ENCODE measurements at places on chromosomes 4 and X.
A peak's percentile ranks its signal among the peaks of the same experiment; 100 is the strongest.

GRCh38 chr4:80062527-80062926 is 10.5 kb downstream of the ANTXR2 start:
- DNase-seq: no peak

DNA sequence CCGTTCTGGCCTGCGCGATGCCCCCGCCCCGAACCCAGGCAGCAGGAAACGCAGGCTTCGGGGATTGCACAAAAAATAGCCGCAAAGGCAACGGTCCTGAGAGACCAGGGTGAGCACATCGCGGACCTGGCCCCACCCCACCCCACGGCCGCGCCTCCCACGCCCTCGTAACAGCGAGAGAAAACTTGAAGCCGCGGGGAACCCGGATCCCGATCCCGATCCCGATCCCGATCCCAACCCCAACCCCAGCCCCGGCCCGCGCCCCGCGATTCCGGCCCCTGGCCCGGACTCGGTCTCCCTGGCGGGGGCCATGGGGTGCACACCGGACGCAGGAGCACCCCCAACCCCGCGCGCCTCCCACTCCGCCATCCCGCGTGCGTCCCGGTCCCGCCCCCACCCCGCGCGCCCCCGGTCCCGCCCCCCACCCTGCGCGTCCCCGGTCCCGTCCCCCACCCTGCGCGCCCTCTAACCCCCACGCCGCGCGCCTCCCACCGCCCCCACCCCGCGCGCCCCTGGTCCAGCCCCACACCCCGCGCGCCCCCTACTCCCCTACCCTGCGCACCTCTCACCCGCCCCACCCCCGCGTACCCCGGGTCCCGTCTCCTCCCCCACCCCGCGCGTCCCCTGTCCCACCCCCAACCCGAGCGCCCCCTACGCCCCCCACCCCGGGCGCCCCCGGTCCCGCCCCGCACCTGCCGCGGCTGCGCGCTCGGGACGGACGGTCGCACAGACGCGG is 29.0 kb downstream of the NOP14 start:
- no peak for DNase-seq

GRCh38 chr4:151173871-151174270 is 74.4 kb downstream of the RPS3A start:
- DNase-seq: peak; percentile 49

DNA sequence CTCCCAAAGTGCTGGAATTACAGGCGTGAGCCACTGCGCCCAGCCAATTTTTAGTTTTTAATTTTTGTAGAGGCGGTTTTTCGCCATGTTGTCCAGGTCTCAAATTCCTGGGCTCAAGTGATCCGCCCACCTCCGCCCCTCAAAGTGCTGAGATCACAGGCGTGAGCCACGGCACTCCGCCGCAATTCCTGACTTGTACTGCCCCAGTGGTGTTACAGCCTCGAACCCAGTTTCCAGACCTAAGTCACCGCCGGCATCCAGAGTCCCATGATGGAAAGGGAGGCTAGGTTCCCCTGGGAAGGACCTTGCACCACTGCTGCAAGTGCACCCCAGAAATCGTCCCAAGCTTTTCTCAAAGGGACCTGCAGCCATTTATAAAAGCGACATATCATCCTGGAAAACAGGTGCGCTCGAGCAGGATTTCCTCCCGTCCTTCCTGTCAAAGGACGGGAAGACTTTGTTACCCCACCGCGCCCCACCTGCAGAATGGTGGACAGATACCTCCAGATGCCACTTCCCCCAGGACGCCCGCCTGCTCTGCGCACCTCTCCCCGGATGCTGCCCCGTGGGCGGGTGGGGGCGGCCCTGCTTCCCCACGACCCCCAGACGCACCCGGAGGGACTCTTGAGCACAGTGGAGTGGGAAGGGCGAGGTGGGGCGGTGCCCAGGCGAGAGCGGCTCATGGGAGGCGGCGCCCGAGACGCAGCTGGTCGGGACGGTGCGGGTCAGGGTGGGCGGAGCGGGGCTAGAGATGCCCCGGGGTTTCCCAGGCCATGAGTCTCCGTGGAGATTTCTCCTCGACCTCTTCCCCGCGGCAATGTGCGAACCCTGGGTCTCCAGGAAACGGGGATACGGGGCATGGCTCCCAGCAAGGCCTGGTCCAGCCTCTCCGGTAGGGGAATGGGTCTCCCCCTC is 947 bp upstream of the RPL10 start:
- peak; percentile 49 for DNase-seq

DNA sequence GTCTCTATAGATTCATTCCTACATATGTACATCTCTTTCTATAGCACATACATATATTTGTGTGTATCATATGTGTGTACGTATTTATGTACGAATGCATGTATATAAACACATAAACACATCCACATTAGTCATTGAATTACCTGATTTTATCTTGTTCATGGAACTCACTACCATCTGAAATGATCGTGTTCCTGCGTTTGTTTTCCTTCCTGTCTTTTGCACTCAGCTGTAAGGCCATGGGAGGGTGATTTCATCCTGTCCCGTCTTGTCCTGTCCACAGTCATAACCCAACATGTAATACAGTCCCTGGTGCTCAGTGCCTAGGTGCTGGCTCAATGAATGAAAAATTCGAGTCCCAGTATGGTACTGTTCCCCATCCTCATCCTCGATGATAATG is 191.8 kb upstream of the PSAPL1 start:
- DNase-seq: no peak

DNA sequence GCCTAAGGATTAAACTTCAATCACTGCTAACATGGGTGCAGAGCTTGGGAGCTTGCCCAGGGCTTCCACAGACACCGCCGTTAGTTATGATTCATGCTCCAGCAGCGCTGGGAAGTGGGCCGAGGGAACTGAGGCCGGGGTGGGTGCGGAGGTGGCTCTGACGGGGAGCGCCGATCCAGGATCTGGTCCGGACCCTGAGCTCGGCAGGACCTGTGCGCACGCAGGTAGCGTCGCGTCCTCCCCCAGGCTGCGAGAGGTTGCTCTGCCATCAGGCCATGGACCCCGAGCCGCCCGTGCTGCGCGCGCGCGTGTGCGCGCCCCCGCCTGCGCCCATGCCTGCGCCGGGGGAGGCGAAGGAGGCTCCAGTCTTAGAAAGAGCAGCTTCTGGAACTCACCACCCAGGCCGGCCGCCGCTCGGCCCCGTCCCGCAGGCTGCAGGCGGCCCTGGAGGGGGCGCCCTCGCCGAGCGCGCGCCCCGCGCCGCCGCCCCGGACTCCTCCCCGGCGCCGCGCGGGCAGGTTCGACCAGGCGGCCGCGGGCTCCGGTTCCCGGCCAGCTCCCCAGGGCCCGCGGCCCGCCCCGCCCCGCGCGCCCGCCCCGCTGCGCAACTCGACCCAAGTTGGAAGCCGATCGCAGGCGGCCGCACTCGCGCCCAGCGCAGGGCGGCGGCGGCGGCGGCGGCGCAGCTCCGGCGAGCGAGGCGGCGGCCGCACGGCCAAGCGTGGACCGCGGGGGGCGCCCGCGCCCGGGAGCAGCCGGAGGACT is 732 bp upstream of the ADRA2C start:
- no peak for DNase-seq

GRCh38 chr4:21470535-21470934 is 478.0 kb downstream of the KCNIP4 start:
- DNase-seq: no peak

DNA sequence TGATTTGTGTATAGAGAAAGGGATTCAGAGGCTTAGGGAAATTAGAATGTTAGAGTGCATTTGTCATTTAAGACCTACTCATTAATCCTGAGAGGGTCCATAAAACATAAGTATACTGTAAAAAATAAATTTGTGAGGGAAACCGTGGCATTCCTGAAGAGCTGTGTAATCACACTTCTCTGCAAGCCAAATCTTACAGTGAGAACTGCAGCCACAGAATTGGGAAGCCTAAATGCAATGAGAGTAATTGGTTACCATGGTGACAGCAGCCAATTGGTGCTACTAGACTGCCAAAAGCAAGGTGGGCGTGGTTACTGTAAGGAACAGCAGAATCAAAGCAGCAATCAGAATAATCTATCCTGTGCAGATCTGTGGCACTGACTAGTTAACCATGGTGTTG is 345.2 kb upstream of the GRID2 start:
- DNase-seq: no peak

- no peak for DNase-seq
These were observed 2101.5 kb upstream of the TENM3 start for GRCh38 chr4:180141734-180142133.

- no peak for DNase-seq
These were observed 16.3 kb downstream of the PDS5A start for GRCh38 chr4:39961311-39961877.

DNA sequence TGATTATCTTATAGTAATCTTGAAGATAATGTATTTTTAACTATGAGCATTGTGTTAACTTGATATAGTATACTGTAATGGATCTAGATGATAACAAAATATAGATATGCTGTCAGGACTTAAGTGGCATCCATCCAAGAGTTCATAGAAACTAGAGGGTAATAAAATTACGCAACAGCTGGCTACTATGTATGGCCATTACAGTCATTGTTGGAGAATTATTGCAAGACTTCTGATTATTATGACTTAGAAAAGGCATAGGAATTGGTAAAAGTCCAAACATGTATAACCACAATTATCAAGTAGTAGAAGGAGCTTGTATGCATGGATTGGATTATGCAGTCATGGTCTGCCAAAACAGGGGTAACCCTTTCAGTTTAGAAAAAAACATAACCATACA is 9.5 kb downstream of the OGT start:
- DNase-seq: no peak

DNA sequence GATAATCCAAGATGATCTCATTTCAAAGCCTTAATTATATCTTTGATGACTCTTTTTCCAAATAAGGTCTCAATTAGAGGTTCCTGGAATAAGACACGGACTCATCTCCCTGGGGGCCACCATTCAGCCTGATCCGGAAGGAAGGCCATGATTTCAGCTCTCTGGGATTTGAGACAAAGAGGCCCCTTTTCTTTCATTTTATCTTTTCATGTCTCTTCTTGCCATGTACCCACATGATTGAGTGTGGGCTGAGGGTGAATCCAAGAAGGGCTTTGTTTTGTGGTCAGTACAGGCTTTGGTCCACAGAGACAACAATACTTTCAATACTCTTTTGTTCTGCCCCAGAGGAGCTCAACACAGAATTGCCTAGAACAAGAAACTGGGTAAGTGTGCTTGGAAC is 261.2 kb downstream of the TRIML1 start:
- no peak for DNase-seq

DNA sequence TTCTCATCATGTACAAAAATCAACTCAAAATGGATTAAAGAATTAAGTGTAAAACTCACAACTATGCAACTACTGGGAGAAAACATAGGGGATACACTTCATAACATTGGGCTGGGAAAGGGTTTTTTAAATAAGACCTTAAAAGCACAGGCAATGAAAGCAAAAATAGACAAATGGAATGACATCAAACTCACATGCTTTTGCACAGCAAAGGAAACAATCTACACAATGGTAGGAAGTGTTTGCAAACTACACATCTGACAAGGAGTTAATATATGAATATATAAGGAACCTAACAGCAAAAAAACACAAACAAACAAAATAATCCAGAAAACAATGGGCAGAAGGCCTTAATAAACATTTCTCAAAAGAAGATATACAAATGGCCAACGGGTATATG is 57.9 kb downstream of the FREM3 start:
- DNase-seq: no peak

GRCh38 chr4:24927049-24927448 is 14.2 kb upstream of the CCDC149 start:
- no peak for DNase-seq

DNA sequence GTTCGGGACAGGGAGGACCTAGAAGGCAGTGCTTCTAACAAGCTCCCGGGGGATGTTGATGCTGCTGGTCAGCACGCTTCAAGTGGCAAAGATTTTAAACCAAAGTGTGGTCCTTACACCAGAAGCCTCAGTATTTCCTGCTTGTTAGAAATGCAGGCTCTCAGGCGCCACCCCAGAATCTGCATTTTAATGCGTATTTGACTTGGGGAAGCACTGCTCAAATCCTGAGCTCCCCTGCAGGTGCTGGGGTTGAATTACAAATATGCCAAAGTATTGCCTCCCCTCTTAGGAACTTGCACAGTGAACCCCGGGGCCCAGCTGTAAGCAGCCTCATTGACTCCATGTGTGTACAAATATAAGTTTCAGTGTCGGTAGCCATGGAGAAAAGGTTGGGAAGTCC is 70.8 kb upstream of the RAI2 start:
- no peak for DNase-seq

GRCh38 chrX:136629084-136629750 is 18.7 kb upstream of the CD40LG start:
- no peak for DNase-seq

GRCh38 chr4:168766604-168767316 is 243.3 kb downstream of the CBR4 start:
- DNase-seq: no peak

DNA sequence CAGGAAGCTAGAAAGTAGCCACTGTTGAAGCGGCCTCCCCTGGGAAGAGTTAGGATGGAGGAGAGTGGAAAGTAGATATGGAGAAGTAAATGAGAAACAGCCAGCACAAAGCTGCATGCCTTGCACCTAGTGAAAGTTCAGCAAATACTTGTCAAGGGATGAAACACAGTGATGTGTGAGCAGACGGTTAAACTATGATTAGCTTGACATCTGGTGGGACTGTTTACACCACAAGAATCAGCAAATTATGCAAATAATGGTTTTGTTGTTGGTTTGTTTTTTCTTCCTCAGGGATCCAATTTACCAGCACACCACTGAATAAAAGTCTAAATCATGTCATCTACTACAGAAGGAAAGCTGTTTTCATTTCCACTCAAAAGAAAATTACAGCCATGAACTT is 87.1 kb downstream of the CORIN start:
- DNase-seq: no peak

- DNase-seq: no peak
These were observed 58.2 kb upstream of the NKAP start for GRCh38 chrX:120001787-120002186.

- no peak for DNase-seq
These were observed 6.3 kb downstream of the PRAF2 start for GRCh38 chrX:49067285-49068120.

- DNase-seq: no peak
These were observed 16.4 kb downstream of the TMEM31 start for GRCh38 chrX:103727115-103727514.

DNA sequence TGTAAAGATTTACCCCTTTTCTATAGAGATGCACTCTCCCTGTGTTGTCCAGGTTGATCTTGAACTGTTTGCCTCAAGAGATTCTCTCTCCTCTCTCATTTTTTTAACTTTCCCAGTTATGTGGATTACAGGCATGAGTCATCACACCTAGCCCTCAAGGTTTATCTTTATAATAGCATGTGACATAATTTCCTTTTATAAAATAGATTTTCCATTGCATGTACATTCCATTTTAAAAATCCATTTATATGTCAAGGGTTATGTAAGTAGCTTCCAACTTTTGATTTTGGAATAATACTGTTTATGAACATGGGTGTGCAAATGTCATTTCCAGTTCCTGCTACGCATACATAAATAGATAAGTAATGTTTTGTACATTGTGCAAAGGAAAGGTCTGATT is 20.6 kb downstream of the ZNF721 start:
- DNase-seq: no peak

GRCh38 chr4:7381221-7381889 is 53.4 kb downstream of the PSAPL1 start:
- DNase-seq: no peak

Data from lower leg skin (tissue), 4 donors.